SJCRH30 (cell line): ENCODE measurements at places on chromosomes 12 and 14. TPM values are rescaled to one million over a fixed set of nuclear protein-coding genes. Genes with fewer than 3 reads are reported as not detected.

GRCh38 chr14:104749111-104749649 is 3.8 kb upstream of the SIVA1 start:
- DNase-seq: peak; percentile 56

Gene C3AR1
- total RNA-seq: 0.06 and 0.08 TPM in 2 replicates

GRCh38 chr14:64912261-64912660 is 2.0 kb upstream of the CHURC1 start:
- DNase-seq: no peak

- no peak for DNase-seq
Observed at GRCh38 chr12:39393179-39393578, 49.7 kb downstream of the KIF21A start.
